HepG2 (cell line): ENCODE measurements at places on chromosomes 1 and 21. TPM values are rescaled to one million over a fixed set of nuclear protein-coding genes. Genes with fewer than 3 reads are reported as not detected.

- no peaks in the 10 kb centered on the region for H3K27me3 ChIP-seq
- peak overlapping the region; percentile 65 for H3K27ac ChIP-seq
- DNase-seq: peak; percentile 85
- no peak overlapping the region for H3K4me3 ChIP-seq
- H3K4me1 ChIP-seq: peaks cover 68% of the 10 kb centered on the region
- H3K36me3 ChIP-seq: no peaks in the 10 kb centered on the region
These were observed 33.0 kb upstream of the TARDBP start for GRCh38 chr1:10979483-10979920.

GRCh38 chr21:45736690-45737484 is 93.4 kb downstream of the PCBP3 start:
- H3K4me3 ChIP-seq: no peak overlapping the region
- H3K4me1 ChIP-seq: no peaks in the 10 kb centered on the region
- no peak overlapping the region for H3K27ac ChIP-seq
- H3K27me3 ChIP-seq: peaks cover 25% of the 10 kb centered on the region

Gene LRRC47
- total RNA-seq: 52.4 and 52.5 TPM in 2 replicates

Gene NFASC
- total RNA-seq: not detected in 2 replicates
